Activated CD4-positive, CD25-positive, alpha-beta regulatory T cell treated with anti-CD3 and anti-CD28 coated beads, Interleukin-2, amount 50 U/mL, for 24 hours (primary cell): ENCODE measurements at places on chromosomes 1 and 21.

- no peak for ATAC-seq
Observed at GRCh38 chr1:227370533-227371254, 52.4 kb upstream of the CDC42BPA start.

DNA sequence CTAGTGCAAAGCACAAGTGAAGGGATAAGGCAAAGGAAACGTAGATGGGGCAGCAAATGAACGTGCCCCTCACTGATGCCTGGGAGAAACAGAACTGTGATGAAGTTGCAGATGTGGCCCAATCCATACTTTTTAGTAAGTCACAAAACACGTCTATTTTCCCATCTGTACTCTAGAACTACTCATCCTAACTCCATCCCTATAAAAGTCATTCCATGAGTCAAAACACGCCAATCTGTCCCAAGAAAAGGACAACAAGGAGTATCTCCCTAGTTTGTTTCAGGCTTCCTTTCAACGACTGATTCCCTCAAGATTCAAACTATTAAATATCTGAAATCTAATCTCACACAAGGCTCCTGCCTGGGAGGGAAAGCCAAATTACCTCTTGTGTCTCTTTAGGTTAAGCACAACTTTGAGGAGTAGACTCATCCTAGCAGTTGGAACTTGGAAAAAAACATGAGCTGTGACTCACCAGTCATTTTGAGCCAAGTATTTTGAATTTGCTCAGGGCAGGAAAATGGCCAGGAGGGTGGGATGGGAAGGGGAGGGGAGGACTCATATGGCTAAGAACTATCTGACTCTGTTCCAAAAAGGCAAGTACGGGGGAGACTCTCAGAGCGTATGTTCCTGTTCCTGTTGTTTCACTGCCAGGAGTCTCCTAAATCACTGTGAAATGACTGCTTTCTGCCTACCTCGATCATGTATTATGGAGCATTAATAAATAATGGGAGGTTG lies 214.5 kb upstream of the CAMK1G start:
- ATAC-seq = no peak

GRCh38 chr21:42293649-42294272 lies 21.4 kb downstream of the TFF3 start:
- no peak for ATAC-seq

DNA sequence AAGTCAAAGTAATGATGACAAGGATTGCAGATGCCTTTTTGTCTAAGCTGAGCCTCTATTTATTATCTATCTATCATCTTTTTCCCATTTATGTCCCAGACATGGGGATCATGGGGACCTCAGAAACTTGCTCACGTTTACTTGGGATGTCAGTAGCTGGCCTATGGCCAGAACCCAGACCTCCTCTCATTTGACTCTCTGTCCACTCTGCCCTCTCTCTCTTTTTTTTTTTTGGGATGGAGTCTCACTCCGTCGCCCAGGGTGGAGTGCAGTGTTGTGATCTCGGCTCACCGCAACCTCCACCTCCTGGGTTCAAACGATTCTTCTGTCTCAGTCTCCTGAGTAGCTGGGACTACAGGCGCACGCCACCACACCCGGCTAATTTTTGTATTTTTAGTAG lies 3.7 kb upstream of the ID3 start:
- ATAC-seq = no peak

- peak; percentile 21 for ATAC-seq
Observed at GRCh38 chr21:43805275-43805800, 16.0 kb downstream of the RRP1 start.

DNA sequence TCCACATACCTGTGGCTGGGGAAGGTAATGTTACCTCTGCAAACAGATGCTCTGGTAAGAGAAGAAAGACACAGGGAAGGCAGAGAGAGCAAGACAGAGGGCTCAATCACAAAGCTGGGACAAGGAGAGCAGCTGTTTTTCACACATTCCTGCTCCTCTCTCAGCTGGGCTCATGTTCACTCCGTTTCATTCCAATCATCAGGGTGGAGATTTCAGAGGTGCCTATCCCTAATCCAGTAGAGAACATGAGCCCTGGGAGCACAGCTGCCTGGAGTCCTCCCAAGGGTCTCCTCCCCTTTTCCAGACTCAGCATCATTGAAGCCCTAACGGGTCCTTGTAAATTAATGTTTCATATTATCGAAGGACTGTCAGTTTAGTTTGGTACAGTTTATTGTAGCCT lies 19.4 kb downstream of the GADD45A start:
- no peak for ATAC-seq

GRCh38 chr1:109718495-109718894 lies 6.4 kb downstream of the GSTM5 start:
- no peak for ATAC-seq

DNA sequence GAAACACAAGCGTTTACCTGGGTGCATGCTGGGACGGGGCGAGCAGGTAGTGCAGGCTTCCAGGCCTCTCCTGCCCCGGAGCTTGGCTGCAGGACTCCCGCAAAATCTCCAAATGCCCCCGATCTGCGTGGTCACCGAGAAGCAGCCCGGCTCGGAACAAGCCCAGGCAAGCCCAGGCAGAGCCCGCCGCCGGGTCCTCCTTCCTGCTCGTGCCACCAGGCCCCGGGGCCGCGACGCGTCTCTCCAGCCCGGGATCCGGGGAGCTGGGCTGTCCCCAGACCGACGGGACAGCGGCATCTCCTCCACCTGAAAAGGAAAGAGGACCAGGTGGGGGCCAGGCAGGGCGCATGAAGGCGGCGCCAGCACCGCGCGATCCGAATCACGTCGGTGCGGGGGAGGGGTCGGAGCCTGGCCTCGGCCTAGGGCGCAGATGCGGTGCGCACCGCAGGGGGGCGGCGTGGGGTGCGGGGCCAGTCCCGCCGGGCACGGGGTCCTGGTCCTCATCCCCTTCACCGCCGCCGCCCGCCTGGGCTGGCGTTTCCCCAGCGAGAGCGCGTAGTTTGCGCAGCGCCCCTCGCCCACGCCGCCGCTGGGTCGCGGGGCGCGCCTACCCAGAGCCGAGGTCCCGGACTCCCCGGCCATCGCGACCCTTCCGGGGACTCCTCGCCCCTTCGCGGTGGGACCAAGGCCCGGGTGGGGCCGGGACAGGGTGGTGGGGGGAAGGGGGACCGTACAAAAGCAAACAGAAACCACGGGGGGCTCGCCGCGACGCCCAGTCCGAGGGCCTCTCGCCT lies 52.4 kb upstream of the H6PD start:
- no peak for ATAC-seq

DNA sequence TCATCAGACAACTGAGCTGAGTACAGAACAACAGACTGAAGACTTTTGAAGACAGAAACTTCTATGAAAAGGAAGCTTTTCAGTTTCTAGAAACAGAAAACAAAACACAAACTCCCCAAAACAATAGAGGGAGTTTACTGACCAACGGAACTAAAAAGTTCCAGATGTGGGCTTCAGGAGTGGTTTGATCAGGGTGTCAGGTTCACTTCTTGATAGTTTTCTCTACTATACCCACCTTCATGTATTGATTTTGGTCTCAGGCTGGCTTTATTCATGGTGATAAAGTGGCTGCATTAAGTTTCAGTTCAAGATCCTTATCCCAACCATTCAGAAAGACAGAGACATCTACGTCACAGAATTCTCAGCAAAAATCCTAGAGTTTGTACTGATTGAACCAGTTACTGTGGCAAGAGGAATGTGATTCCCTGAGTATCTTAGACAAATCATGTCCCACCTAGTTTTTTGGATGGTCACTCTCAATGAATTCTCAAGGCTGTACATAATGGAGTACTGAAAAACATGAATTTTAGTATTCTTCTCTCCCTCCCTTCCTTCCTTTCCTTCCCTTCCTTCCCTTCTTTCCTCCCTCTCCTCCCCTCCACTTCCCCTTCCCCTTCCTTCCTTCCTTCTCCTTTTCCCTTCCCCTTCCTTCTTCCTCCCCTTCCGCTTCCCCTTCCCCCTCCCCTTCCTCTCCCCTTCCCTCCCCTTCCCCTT lies 680.5 kb downstream of the PTPRU start:
- ATAC-seq = no peak

- no peak for ATAC-seq
Observed at GRCh38 chr1:117641536-117641935, 35.7 kb downstream of the TENT5C start.

DNA sequence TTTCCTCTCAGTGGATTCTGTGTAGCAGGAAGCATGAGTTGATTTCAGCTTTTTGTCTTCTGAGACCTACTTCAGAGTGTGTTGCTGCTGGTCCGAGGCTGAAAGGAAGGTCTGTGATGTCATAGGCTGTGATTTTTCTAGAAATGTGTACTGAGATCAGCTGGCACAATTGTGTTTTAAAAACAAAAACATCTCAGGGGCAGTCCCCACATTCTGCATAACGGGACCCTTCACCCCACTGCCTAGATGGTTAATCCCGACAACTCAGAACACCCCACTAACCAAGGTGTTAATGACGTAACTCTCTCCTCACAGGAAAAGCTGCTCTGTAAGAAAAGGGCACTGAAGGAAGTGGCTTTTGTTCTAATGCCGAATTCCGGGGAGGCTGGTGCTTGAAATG lies 59.8 kb upstream of the PPP2R5A start:
- ATAC-seq = peak; percentile 9

DNA sequence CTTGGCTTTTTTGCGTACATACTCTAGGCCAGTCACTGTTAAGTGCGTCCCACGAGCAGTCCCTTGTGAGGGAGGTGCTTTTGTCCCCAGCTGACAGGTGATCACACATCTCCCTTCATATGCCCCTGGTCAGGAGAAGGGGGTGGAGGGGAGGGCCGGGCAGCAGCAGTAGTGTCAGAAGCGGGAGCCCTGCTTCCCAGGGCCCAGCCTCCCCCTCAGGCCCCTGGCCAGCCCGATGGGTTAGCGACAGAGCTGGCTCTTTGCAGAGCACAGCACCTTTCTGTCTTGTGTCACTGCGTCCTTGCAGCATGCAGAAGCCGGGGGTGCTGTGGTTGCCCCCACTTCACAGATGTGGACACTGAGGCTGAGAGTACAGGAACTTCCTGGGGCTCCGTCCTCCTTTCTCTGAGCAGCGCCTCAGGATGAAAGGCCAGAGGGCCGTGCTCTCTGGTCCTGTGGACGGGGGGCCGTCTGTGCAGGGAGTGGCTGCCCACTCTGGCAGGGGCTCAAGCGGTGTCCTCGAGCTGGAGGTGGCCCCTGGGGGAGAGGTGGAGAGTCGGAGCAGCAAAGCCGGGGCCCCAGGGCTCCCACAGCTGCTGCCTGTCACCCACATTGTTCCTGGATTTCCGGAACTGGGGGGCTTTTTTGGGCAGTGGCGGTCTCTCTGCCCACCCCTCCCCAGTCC lies 5.9 kb downstream of the TMEM201 start:
- no peak for ATAC-seq

GRCh38 chr1:99304725-99305282 lies 40.5 kb downstream of the PLPPR4 start:
- ATAC-seq = no peak

DNA sequence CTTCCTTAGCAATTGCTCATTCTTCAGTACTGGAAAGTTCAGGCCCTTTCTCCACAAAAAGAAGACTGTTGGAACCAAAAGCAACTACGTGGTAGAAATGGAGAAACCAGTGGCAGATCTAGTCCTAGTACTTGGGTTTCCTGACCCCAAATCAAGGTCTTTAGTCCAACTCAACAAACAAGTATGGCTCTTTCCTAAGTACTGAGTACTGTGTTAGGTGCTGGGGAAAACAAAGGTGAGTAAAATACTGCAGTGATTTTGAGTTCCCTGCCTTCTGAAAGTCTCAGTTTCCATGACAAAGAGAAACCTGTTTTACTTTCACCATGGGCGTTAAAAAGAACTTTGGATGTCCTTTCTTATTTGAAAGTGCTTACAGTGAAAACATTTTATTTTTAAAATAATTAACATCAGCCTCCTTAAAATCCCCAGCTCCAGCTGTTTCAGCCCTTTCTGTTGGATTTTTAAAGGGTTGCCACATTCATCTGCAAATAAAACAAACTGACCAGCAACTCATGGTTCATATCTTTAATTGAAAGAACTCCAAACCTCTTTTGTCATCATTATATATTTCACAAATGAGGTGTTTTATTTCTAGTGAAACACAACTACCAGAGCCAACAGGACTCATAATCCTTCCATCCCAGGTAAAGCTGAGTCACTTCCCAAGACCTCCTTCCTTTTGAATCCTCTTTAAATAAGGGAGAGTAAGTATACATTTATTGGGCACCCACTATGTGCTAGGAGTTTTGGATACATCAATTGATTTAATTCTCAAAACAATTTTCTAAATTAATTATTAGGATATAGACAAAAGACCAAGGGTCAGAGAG lies 35.4 kb downstream of the PLPP3 start:
- ATAC-seq = no peak

- no peak for ATAC-seq
Observed at GRCh38 chr1:23202263-23202749, 15.0 kb downstream of the HTR1D start.

DNA sequence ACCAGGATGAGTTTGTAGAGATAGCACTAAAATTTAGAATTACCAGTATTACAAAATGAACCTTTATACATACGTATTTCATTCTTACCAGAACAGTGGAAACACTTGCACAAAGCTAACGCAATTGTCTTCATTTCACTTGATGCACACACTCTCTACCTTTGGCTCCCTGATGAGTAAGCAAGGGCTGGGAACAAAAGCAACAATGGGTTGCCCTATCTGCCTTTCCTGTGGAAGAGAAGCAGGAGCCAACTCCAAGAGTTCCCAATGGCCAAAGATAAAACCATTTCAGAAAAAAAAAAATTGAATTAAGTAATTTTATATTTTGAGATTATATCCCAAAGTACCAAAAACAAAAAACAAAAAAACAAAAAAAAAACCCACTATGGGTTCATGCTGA lies 344.1 kb upstream of the GREM2 start:
- no peak for ATAC-seq

GRCh38 chr1:202593845-202594244 lies 116.4 kb downstream of the SYT2 start:
- no peak for ATAC-seq

GRCh38 chr1:47181095-47181954 lies 8.5 kb downstream of the PDZK1IP1 start:
- no peak for ATAC-seq

- no peak for ATAC-seq
Observed at GRCh38 chr1:209805341-209805781, 581 bp downstream of the IRF6 start.

GRCh38 chr1:16164213-16165072 lies 8.6 kb upstream of the EPHA2 start:
- ATAC-seq = peak; percentile 15

GRCh38 chr21:34215501-34215900 lies 142.1 kb downstream of the MRPS6 start:
- ATAC-seq = no peak

GRCh38 chr1:246784621-246785493 lies 60.6 kb downstream of the SCCPDH start:
- no peak for ATAC-seq

- ATAC-seq = peak; percentile 100
Observed at GRCh38 chr1:171794085-171794484, 12.6 kb downstream of the METTL13 start.
